ENCODE measurements at places on chromosomes 2 and 18.

DNA sequence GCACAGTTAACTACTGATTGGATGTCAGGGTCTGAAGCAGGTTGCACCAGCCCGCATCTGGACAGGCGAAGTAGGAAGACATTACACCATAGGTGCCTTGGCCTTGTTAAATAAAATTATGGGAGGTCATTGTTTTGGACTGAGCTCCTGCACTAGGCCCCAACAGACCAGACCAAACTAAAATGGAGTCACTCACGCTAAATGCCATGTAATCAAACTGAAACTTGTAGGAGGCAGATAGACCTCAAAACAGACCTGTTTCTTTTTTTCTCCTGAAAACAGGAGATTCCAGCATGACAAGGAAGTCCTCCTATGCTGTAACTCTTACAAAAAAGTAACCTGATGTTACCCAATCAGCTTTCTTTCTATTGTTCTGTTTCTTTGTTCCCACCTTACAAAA lies 15.5 kb upstream of the NFU1 start:
- DNase-seq: no peak

DNA sequence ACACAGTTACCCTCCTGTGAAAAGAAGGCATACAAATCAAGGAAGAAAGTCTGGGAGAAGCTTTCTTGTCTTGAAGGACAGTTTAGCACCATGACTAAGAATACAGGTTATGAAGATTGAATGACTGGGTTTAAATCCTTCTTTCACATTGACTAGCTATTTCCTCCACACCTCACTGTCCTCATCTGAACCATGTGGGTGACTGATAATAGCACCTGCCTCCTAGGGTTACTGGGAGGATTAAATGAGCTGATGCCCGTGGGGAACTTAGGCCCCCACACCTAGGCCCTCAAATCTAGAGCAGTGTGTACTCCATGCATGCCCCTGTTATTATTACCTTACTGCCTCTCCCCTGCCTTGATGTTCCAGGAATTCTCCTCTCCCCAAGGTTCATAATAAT lies 202.9 kb downstream of the FBXO15 start:
- DNase-seq: no peak

GRCh38 chr2:71778514-71778913 lies 325.2 kb downstream of the DYSF start:
- no peak for DNase-seq

DNA sequence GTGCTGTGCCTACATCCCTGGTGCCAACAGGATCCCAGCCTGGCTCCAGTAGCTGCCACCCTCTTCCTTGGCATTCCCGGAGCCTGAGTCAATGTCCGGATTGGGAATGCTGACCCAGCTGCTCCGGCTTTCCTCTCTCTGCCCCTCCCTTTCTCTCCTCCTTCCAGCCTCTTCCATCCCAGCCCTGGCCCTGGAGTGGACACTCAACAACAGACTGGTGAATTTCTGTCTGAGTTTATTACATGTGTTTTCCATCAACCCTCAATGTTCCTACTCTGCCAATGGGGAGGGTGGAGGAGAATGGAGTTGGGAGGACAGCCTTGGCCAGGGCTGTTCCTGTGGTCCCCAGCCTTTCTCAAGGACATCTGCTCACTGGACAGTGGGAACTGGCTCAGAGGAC lies 917 bp upstream of the PRKAG3 start:
- DNase-seq: peak; percentile 56

GRCh38 chr2:16142383-16143361 lies 202.3 kb downstream of the MYCN start:
- no peak for DNase-seq

GRCh38 chr2:3035385-3036050 lies 342.1 kb downstream of the EIPR1 start:
- no peak for DNase-seq

GRCh38 chr18:59646228-59646962 lies 50.8 kb downstream of the CCBE1 start:
- DNase-seq: no peak

DNA sequence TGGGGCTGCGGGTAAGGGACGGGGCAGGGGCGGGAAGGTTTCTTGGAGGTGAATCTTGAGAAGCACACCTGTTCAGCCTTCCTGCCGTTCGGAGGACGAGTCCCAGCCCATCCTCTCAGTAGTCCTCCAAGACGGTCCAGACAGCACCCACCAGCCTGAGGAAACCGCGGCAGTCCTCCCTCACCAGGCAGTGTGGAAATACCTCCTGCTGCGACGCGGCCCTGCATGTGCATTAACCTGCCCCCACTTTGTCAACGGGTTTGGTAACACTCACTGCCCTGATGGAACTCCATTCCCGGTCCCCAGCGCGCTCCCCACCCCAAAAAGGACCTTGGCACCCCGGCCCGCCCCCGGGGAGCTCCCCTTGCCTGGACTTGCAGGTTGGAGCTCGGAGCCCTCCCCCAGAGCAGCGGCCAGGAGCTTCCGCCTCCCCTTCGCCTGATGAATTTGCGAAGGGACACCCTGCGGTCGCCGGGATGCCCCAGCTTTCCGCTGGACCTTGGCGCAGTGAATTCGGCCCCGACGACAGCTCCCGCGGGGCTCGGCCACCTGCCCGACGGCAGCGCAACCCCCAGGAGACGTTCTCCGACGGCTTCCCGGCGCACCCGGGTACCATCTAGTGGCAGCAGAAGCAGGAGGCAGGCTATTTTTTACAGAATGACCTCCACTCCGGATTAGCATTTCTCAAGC lies 31.5 kb downstream of the ACVR1C start:
- no peak for DNase-seq

GRCh38 chr18:52054324-52054723 lies 285.7 kb upstream of the DCC start:
- DNase-seq: no peak

DNA sequence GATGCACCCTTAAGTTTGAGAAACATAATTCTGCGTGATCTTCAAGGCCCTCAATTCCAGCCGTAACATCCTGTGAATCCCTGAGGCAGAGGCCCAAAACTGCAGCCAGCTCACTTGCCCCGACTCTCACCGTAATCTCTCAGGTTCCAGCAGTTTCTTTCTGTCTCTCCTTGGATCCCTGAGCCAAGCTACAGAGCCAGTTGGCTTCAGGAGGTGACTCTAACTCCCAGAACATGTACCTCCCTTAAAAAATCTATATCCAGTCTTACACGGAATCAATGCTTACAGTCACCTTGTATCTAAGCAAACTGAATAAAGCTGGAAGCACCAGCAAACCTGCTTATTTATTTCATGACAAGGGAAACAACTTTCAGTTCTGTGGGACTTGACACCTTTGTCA lies 300.4 kb downstream of the SETBP1 start:
- no peak for DNase-seq

DNA sequence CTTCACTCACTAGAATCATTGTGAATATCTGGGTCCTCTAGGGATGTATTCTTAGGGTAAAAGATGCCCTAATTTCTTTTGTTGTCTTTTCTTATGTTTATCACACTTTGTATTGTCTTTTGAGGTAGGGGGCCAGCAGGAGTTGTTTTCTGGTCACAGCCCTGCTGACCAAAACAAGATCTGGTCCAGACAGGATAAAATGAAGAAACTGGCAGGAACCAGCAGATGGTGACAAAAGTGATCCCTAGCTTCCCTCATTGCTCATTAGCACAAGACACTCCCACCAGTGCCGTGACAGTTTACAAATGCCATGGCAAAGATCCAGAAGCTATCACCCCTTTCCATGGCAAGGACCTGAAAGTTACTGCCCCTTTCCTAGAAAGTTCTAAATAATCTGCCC lies 81.7 kb upstream of the CCDC85A start:
- no peak for DNase-seq

DNA sequence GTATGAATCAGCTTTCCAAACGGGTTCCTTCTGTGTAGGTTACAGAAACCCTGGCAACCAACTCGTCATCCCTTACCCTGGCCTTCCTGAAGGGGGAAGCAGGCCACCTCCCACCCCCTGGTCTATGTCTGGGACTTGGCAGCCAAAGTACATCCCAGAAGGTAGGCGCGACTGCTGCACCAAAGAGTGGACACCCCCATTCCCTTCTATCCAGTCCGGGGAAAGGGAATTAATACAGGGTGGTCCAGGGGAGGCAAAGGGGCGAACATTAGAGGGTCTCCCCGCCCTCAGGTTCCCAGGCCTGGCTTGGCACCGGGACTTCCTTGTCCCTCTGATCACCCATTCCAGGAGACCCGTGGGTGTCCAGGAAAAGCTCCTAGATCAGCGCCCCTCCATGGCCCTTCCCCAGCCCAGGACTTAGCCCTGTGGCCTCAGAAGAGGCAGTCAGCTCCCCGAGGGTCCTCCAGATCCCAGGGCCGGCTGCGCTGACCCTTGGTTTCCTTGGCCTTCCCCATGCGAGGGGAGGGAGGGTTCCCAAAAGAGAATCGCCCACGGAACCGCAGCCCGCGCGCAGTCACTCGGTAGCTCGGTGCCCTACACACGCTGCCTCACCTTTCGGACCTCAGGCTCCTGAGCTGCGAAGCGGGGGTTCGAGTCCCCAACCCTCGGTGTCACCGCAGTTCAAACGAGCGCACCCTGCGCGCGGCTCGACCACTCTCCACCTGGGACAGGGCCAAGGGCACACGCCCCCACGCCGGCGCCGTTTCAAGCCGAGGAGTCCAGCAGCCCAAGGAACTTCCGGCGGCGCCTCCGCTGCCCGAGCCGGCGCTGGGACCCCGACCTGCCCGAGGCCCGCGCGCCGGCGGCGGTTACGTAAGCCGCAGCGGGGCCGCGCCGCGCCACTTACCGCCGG lies at the start of gene PER2:
TSS of gene PER2 (minus strand) at position 874 of the 913 bp plus-strand sequence. CDS start 10,674 bp downstream, outside the sequence.
- peak; percentile 73 for DNase-seq

- no peak for DNase-seq
Measured at GRCh38 chr2:239339726-239340601, 60.9 kb downstream of the HDAC4 start.

- DNase-seq: no peak
Measured at GRCh38 chr2:150432312-150432625, 55.2 kb downstream of the RND3 start.

- no peak for DNase-seq
Measured at GRCh38 chr2:161782615-161783014, 158.4 kb downstream of the SLC4A10 start.

DNA sequence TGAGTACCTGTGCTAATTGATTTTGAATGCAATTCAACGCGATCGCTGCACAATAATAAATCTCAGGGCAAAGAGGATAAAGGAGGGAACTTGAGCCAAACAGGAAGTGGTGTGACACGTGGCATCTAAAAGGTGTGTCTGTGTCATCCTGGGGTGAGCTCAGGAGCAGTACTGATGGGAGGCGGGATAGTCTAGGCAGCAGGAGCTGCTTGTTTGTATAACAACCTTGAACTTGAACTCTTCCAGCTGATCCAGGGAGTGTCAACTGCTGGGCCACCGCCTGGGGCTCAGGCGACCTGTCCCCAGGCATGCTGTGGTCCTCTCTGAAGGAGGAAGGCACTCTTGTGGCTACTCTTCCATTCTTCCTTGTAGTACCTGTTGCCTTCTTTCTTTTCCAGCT lies 61.2 kb downstream of the BOD1L2 start:
- no peak for DNase-seq

- peak; percentile 29 for DNase-seq
Measured at GRCh38 chr2:101770726-101771125, 73.2 kb downstream of the MAP4K4 start.

- DNase-seq: no peak
Measured at GRCh38 chr2:17441055-17441771, 77.0 kb downstream of the RAD51AP2 start.

Data from RCC 7860 (cell line).